Naive thymus-derived CD4-positive, alpha-beta T cell (primary cell): ENCODE measurements at places on chromosomes 5 and 9. TPM values are rescaled to one million over a fixed set of nuclear protein-coding genes. Genes with fewer than 3 reads are reported as not detected.

Gene SPATA31D4
- not detected in 2 replicates for total RNA-seq

Gene NTNG2
- 8.3 TPM for total RNA-seq

Gene FOXD4L5
- 1.2 TPM for total RNA-seq

Gene LPCAT1
- total RNA-seq, result 29.4 TPM

Gene GHR
- not detected for total RNA-seq

Gene IL5
- total RNA-seq, result not detected

Gene ANKRD18A
- total RNA-seq, result 2.4 and 2.7 TPM in 2 replicates

Gene GNA14
- total RNA-seq, result not detected

Gene SLC46A2
- 0.27 TPM for total RNA-seq

Gene ADAMTSL1
- not detected for total RNA-seq

Gene FGFR4
- total RNA-seq, result 3.4 TPM

Gene HTR1A
- total RNA-seq, result not detected

Gene PDLIM4
- total RNA-seq, result not detected

Gene ANXA1
- 91.0 TPM for total RNA-seq

Gene COL27A1
- 1.2 TPM for total RNA-seq

Gene EMB
- total RNA-seq, result 169 TPM

Gene PCDHA12
- total RNA-seq, result not detected

Gene MACIR
- total RNA-seq, result 3.0 TPM

Gene PGM5
- 0.19 TPM for total RNA-seq

Gene JADE2
- 95.9 and 99.0 TPM in 2 replicates for total RNA-seq

Gene CNTFR
- total RNA-seq, result not detected

Gene ATG12
- 82.9 TPM for total RNA-seq

Gene PCDHB10
- total RNA-seq, result not detected

Gene FBP2
- total RNA-seq, result not detected in 2 replicates

Gene GABRA6
- not detected for total RNA-seq

Gene CD72
- total RNA-seq, result 7.2 TPM

Gene TMEM167A
- total RNA-seq, result 62.0 TPM

Gene SLC6A3
- 0.07 TPM in 1 of 2 replicates, not detected in the other for total RNA-seq

Gene THBS4
- total RNA-seq, result 0.78 TPM

Gene BHMT2
- not detected for total RNA-seq

Gene KCNT1
- total RNA-seq, result not detected

Gene ZDHHC11B
- 1.2 TPM for total RNA-seq

Gene OSMR
- total RNA-seq, result 0.05 TPM in 1 of 2 replicates, not detected in the other

Gene CCDC183
- 3.2 TPM for total RNA-seq

Gene DIPK1B
- 1.6 TPM for total RNA-seq

Gene MOB3B
- total RNA-seq, result 0.67 TPM

Gene HTR4
- total RNA-seq, result not detected

Gene CDX1
- not detected for total RNA-seq

Gene SLC45A2
- 0.40 TPM for total RNA-seq

Gene DMRT2
- total RNA-seq, result not detected

Gene CTSL
- 61.1 TPM for total RNA-seq

Gene LCNL1
- total RNA-seq, result 0.13 TPM

Gene PLAC8L1
- total RNA-seq, result 1.5 TPM

Gene MCTP1
- total RNA-seq, result 5.8 TPM

Gene GFPT2
- 0.16 TPM for total RNA-seq

Gene DIRAS2
- total RNA-seq, result not detected in 2 replicates

Gene LCN6
- not detected in 2 replicates for total RNA-seq

Gene SPRY4
- total RNA-seq, result not detected

Gene RASGRF2
- total RNA-seq, result 11.2 and 13.6 TPM in 2 replicates

Gene ADGRV1
- total RNA-seq, result not detected

Gene FCN1
- 8.5 TPM for total RNA-seq

Gene ZNF300
- total RNA-seq, result 5.1 TPM

Gene PCDHB2
- total RNA-seq, result 0.97 TPM
